CD4-positive, alpha-beta T cell treated with Interleukin-12 subunit alpha and Interleukin-12 subunit beta, for 1 hour (primary cell): ENCODE measurements at places on chromosomes 2 and 18.

DNA sequence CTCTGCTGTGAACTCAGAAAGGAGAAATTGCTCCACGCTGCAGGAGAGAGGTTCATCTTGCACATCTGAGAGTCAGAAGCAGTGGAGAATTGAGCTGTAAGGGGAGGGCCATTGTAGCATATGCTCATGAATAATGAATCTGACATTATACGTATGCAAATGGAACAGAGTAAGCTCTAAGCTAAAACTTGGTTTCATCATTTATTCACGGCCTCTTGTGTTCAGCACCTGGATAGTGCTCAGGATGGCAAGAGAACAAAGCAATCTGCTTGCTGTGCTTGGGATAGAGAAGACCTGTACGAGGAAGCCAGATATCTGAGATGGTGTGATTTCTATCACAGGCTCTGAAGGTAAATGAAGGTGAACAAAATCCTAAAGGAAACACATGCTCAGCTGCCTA lies 87.9 kb upstream of the GCFC2 start:
- DNase-seq, result no peak

DNA sequence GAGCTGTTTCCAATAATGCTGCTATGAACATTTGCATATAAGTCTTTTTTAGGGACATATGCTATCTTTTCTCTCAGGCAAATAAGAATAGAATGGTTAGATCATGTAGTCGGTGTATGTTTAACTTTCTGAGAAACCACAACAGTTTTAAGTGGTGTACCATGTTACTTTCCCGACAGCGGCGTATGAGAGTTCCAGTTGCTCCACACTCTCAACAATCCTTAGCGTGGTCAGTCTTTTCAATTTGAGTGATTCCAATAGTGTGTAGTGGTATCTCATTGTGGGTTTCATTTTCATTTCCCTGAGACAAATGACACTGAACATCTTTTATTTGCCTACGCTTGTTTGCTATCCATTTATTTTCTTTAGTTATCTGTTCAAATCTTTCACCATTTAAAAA lies 149.5 kb downstream of the ACOXL start:
- no peak for DNase-seq

DNA sequence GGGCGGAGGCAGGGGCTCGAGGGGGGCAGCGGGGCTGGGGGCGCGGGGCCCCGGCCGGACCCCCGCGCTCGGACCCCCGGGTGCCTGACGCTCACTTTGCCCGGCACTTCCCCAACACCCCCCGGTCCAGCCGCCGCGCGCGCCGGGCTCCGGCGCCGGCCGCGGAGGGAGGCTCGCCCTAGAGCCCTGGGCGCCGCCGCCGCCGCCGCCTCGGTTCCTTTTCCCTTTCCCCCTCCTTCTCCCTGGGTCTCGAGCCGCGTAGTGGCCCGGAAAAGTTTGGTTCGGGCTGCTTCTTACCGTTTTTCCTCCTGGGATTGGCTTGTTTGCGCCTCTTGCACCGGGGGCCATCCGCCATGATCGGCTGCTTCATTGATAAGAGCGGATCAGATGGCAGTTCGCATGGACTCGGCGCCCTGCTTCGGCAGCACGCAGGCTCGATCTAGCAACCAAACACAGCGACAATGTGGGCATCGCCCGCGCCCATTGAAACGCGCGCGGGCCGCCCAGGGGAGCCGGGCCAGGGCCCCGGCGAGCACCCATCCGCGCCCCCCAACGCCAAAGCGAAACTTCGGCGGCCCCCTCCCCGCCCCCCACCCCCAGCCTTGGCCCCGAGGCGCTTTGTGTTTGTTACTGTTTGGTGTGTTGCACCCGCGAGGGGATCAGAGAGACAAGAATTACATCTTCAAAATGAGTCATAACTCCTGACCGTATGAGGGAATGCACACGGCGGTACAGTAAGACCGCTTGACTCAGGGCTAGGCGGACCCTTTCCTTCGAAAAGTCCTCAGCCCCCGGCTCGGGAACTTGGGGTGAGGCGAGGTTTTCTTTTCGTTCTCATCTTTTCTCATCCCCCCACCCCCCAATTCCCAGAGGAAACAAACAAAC lies 2.7 kb downstream of the ZEB2 start:
- DNase-seq, result peak; percentile 69

DNA sequence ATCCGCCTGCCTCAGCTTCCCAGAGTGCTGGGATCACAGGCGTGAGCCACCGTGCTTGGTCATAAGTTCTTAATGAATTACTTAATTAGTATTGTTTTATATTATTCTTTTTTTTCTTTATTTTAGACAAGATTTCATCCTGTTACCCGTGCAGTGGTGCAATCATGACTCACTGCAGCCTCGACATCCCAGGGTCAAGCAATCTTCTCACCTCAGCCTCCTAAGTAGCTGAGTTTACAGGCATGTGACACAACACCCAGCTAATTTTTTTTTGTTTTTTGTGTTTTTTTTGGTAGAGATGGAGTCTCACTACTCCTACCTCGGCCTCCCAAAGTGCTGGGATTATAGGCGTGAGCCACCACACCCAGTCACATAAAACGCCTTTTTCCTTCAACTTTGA lies 17.3 kb downstream of the C2orf42 start:
- no peak for DNase-seq

GRCh38 chr18:74478880-74479279 lies 17.3 kb upstream of the CNDP2 start:
- no peak for DNase-seq

GRCh38 chr2:17813742-17814473 lies 2.4 kb upstream of the MSGN1 start:
- DNase-seq, result no peak

- DNase-seq, result no peak
Measured at GRCh38 chr18:10015288-10015701, 101.5 kb downstream of the VAPA start.

GRCh38 chr2:163633291-163633690 lies 102.5 kb downstream of the FIGN start:
- DNase-seq, result no peak

DNA sequence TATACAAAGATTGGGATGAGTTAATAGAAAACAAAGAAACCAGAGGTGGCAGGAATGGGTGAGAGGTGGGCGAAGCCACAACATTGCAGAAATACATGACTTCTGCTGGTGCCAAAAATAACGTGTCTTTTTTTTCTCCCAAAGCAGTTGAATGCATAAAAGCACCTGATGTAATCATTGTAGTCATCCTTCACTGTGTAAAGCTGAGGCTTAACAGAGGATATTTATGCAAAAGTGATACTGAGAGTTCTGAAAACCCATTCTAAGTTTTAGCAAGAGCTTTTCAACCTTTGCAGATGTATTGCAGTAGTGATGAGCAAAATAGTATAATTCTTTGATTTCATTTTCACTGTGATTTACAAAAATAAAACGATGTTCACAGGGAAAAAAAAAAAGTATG lies 173.0 kb downstream of the PTGR3 start:
- no peak for DNase-seq

- no peak for DNase-seq
Measured at GRCh38 chr2:55158111-55158814, 73.8 kb downstream of the CLHC1 start.

DNA sequence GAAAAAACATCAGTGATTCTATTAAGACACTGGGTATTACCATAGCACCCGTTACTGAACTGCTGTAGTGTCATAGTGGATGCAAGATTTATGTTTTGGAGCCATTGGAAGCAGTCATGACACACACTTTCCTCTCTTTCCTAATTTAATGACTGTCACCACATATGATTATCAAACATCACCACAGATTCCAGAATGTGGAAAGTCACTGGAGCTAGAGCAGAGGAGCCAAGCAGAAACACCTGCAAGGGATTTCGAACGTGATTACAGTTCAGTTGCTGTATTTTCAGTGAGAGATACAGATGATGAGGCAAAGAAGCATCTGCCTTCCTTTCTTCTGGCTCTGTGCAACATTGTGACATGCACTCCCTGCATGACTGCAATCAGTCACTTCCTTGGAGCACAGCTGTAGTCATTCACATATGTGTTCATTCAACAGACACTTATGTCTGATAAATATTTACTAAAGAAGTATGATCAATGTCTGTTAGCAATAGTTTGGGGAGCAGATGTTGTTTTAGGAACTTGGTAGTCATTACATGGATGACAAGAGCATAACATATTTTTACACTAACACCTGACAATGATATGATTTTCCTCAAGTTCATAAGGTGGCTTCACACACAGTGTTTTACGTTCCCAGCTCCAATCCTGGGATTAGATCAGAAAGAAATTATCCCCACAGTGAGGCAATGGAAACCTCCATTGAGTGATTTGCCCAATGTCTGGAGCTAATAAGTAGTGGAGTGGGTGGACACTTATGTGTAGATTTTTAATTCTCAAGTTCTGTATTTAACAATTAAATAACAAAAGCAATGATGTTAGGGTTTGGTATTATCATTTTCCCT lies 416.6 kb downstream of the PLCL1 start:
- DNase-seq, result no peak

- DNase-seq, result no peak
Measured at GRCh38 chr2:127277028-127277427, 16.9 kb downstream of the ERCC3 start.

GRCh38 chr2:44934038-44934982 lies 7.2 kb upstream of the SIX3 start:
- DNase-seq, result no peak

- no peak for DNase-seq
Measured at GRCh38 chr18:14974088-14974487, 226.1 kb downstream of the ANKRD30B start.

DNA sequence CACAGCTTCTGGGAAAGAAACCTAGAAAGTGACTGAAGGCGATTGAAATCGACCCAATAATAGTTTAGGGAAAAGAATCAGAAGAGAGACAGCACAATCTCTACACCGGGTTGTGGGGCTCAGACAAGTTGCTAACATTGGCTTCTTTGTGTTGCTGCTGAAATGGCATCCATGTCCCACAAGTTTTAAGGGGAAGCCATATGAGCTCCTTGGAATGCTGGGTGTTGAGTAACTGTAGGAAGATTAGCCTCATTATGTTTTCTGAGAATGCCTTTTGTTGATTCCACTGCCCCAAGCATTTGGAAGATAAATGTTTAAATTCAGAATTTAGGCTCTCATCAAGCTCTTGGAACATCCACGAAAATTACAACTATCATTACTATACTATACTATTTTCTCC lies 73.4 kb upstream of the NEUROD1 start:
- no peak for DNase-seq

- no peak for DNase-seq
Measured at GRCh38 chr2:177270531-177270930, 6.0 kb upstream of the NFE2L2 start.

DNA sequence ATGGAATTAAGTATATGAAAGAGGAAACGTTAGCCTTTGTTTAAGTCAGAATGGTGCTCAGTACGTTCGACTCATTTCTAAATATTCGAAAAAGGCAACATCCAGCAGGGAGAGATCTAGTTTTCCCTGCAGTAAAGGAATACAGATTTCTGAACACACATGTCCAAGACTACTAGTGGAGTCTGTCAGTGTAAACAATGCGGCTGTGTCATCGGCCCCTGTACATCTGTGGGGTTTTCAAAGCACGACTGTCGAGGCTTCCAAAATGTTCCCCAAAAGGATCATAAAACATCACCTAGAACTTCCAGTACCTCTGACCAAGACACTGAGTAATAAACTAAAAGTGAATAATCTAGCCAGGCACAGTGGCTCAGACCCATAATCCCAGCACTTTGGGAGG lies 112.8 kb downstream of the ZNF516 start:
- DNase-seq, result no peak

- DNase-seq, result no peak
Measured at GRCh38 chr18:58205443-58206160, 161.6 kb downstream of the NEDD4L start.

DNA sequence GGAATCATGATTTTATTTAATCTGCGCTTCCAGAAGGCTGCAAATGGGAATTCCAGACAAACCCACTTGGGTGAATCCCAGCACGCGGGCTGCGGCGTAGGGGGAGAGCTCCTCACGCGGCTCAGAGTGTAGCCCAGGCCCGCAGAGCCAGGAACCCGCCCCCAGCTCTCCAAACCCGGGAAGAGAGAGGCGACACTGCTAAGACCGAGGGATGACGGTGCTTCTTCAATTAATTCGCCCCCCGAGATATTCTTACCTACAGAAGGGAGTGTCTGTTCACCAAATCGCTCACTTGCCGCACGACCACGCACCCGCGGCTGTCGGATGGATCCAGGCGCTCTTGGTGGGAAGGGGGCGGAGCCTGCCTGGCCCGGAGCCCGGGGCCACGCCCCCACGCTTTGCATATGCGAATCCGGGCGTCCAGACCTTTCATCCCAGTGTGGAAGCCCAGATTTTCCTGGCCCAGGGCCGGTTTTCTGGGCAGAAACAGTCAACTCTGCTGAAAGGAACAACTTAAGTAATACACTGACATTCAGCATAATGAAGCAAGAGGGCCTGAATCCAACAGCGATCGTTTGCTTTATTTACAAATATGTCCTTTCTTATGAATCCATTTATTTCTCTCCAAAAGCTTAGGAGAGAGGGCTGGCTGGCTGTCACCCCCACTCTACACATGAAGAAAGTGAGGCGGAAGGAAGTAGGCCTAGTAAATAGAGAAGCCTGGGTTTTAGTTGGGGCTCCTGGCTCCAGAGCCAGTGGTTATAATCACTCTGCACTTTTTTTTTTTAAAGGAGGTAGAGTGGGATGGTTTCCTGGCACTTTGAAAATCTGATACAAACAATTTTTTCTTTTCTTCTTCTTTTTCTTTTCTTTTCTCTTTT lies at the start of gene SLC19A3:
Gene SLC19A3 (minus strand): TSS at position 342 of the 881 bp plus-strand sequence. CDS start 15,710 bp downstream, outside the sequence.
- no peak for DNase-seq
